Stimulated activated naive CD4-positive, alpha-beta T cell (primary cell): ENCODE measurements at places on chromosomes 5 and 9.

DNA sequence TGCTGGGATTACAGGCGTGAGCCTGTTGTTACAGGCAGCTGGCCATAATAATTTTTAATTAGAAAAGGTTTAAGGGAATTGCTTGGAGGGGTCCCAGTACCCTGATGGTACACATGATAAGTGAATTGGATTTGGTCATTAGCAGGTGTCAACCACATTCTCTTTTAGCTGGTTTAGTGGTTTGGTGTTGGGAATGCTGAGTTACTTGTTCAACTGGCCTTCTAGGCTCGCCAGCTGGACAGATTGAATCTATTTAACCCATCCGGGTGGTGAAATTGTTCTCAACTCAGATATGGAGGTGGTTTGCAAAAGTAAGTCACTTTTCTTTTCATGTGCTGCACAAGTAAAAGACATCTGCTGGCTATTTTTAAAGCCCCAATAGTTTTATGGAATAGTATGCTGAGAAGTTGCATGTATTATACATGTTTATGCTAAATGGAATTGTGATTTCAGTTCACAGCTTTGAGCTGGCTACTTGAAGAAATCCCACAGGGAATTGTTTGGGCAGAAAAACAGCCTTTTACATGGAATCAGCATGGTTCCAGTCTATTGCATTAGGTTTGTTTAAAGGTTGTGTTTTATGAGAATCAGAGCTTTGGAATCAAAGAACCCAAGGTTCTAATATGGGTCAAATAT lies 149.8 kb upstream of the SLC28A3 start:
- DNase-seq, result no peak

DNA sequence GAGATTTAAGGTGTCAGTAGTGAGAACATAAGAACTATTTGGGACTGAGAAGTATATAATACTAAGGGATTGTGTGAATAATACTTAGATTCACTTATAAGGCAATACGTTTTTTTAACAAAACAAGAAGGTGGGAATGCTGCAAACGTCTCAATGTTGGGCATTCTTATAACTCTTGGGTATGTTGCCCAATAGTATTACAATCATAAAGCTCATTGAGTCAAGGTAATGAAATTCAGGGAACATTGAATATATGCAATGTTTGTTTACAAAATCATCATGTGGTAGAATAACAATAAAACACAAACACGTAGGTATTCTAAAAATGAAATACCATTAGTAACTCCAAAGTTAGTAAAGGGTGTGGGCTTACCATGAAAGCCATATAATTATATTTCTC lies 400.7 kb downstream of the KIAA0825 start:
- DNase-seq, result no peak

GRCh38 chr5:39506211-39506610 lies 81.4 kb upstream of the DAB2 start:
- no peak for DNase-seq

DNA sequence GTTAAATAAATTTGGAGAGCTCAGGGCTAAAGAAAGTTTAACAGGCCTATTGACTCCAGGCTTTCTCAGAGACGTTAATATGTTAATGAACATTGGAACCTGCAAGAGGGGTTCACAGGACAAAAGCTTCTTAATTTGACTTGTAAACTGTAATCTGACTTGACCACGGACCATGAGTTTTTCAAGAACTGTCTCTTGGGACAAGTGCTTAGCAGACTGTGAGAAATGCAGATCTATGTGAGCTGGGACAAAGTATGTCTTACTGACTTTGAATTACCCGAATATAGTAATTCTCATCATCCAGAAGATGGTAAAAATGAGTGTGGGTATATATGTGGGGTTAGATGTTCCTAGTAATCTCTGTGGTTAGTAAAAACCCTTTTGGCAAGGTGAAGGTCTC lies 186.6 kb downstream of the ATP10B start:
- DNase-seq, result no peak

GRCh38 chr5:124056991-124057723 lies 545.2 kb downstream of the CSNK1G3 start:
- no peak for DNase-seq

- DNase-seq, result no peak
Observed at GRCh38 chr5:136058972-136059354, 30.2 kb downstream of the TGFBI start.

- no peak for DNase-seq
Observed at GRCh38 chr5:124932791-124933600, 186.6 kb upstream of the ZNF608 start.

DNA sequence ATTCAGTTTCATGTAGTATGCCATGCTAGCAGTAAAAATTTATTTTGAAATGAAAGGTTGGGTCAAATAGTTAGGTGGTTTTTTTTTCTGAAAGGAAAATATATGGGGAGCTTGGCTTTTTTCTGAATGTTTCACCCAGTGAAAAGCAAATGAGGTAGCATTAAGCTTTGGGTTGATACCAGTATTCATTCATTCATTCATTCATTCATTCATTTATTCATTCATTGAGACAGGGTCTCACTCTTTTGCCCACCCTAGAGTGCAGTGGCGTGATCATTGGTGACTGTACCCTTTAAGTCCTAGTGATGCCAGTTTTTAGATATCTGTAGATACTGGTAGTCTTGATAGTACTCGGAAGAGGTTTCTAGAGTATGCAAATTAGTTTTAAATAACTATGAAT lies 42.4 kb upstream of the LRRC70 start:
- DNase-seq, result no peak

GRCh38 chr9:93072383-93072795 lies 13.9 kb downstream of the SUSD3 start:
- no peak for DNase-seq

DNA sequence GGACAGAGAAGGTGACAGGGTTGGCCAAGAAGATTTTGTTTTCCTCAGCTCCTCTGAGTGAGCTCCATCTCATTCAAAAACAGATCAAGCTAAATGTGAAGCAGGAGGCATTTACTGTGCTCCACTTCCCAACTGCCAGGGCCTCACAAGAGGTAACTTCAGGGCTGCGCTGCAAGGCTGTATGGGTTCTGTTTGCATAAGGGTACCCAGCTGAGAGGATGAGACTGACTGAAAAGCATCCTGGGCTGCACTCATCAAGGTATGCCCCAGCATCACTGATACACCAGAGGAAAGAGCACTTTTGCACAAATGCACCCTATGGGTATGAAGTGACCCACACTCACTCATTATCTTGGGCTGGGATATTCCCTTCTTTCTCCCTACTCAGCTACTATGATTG lies 316.2 kb upstream of the HAPLN1 start:
- no peak for DNase-seq

GRCh38 chr5:169648725-169649310 lies 11.7 kb downstream of the DOCK2 start:
- DNase-seq, result no peak

DNA sequence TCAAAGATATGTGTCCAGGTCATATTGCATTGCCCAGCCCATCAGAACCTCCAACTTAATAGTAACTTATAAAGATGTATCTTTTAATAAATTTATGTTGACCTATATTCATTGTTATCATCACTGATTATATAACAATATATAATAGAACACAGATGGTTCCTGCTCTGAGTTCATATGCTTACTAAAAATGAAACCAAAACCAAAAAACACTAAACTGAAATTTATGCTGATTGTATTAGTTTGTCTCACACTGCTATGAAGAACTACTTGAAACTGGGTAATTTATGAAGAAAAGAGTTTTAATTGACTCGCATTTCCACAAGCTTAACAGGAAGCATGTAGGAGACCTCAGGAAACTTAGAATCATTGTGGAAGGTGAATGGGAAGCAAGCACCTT lies 462.5 kb upstream of the TYRP1 start:
- DNase-seq, result no peak

GRCh38 chr5:3153226-3153858 lies 401.9 kb upstream of the IRX2 start:
- DNase-seq, result no peak

GRCh38 chr5:177502886-177503285 lies 5.5 kb upstream of the PDLIM7 start:
- DNase-seq, result no peak

DNA sequence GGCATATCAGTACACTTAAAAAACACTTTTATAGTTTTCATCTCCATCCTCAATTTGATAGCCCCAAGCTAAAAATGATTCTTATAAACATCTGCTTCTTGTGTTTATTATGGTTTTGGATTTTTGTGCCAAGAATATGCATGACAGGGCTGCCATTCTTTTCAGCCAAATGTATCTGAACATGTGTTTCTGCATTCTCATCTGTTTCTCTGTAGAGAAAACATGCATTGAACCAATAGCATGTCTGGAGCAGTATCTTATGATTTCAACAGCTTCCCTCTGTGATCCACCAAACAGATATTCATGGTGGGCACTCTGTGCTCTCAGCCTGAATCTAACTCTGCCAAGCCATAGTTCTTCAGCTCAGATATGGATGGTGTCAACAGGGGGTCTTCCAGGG lies 99.3 kb upstream of the ERCC6L2 start:
- no peak for DNase-seq

- no peak for DNase-seq
Observed at GRCh38 chr5:112159435-112159834, 259.6 kb downstream of the EPB41L4A start.

DNA sequence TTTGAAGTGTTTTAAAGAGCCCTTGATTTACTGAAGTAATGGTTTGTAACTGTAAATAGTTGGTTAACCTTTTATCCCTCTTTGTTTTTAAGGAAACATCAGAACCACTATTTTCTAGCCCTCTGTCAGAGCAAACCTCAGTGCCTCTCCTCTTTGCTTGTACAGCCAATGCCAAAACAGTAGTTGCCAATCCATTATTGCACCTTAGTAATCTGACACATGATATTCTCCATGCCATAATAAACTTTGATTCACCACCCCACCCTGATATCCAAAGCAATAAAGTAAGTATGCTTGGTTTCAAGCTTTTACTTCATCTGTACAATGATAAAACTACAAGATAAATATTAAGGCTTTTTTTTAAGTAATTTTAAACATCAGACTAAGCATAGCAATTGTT lies 100.8 kb downstream of the DMXL1 start:
- no peak for DNase-seq

- no peak for DNase-seq
Observed at GRCh38 chr9:133664173-133665050, 28.2 kb downstream of the DBH start.

DNA sequence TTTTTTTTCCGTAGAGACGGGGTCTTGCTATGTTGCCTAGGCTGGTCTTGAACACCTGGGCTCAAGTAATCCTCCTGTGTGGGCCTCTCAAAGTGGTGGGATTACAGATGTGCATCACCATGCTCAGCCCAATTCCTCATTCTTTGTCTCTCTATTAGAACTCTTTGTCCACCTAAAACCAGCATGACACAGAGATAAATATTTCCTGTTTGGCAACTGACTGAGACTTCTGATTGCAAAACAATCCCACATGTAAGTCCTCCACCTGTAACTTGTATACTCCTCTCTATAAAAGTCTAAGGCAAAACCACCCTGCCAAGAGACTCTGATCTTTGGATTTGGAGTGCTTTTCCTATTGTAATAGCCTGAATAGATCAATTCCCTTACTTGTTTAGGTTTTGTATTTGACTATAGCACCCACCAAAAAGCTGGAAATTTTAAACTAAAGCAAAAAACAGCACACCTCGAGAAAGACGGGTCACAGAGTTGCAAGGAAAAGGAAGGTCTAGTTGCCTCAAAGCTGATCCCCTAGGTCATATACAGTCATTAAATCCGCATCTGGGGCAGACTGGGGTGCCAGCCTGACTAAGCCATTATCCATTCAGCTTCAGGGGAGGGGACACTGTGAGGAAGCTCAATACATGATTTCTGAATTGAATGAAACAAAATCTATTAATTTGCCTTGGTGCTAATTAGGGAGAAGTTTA lies 13.5 kb upstream of the KIF27 start:
- no peak for DNase-seq

DNA sequence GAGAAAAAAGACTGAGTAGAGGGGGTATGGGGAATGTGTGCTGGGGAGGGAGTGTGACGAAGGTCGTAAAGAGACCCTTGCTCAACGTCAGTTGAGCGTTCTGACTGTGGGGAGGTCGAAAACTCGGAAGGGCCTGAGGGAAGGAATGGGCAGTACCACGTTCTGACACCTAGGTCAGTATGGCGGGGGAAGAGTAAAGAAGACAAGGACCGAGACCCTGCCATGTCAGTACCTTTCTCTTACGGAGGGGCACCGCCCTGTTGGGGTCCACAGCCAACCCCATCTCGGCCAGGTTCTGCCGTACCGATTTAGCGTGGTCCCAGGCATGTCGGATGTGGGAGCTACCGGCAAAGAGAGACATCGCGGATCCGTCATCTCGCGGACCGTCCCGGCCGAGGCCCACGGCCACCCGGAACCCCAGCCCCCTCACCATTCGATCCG lies 375 bp downstream of the NOP16 start:
- DNase-seq, result no peak

DNA sequence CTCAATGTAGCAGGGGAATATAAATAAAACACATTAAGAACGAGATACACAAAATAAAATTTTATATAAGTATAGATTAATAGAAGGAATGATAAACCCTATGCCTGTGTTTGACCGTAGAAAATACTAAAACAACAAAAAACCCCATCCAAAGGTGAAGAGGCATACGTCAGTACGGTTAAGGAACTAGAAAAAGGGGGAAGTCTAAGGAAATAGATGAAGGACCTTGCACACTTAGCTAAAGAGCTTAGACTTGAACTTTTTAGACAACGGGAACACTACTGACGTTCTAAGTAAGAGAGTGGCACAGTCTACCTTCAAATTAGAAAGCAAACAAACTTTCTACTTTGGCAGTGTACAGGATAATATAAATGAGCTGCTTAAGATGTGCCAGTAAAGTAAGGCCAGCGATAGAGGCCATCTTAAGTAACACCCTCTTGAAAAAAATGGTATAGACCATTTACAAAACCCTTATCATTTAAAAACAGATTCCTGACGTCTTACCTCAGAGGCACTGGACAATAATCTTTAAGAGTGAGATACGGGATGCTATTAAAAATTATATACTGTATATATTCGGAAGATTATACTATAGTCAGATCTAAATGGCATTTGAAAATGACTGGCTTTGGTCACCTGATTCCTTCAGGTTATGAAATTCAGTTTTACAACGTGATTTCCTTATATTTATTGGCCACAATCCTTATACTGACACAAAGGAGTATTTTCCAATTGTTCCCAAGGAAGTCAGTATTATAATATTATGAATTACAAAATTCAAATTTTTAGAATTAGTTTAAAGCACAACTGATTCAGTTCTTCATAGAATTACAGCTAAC lies 8.5 kb downstream of the PANK3 start:
- no peak for DNase-seq

GRCh38 chr5:72252574-72253155 lies 67.4 kb downstream of the MRPS27 start:
- DNase-seq, result no peak

- no peak for DNase-seq
Observed at GRCh38 chr9:6473151-6473550, 60.2 kb downstream of the UHRF2 start.

GRCh38 chr9:98801969-98802371 lies 5.5 kb upstream of the GALNT12 start:
- DNase-seq, result no peak

DNA sequence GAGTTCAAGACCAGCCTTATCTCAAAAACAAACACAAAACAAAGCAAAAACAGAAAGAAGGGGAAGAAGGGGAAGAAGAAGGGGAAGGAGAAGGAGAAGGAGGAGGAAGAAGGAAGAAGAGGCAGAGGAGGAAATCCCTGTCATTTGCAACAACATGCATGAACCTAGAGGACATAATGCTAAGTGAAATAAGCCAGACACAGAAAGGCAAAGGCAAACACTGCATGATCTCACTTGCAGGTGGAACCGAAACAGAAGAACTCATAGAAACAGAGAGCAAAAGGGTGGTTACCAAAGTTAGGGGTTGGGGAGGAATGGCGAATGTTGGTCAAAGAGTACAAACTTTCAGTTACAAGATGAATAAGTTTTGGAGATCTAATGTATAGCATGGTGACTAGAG lies 135.4 kb downstream of the UGCG start:
- DNase-seq, result no peak

- DNase-seq, result no peak
Observed at GRCh38 chr5:138351056-138351455, 1.4 kb upstream of the KDM3B start.
